ENCODE measurements at places on chromosomes 2 and 18. TPM values are rescaled to one million over a fixed set of nuclear protein-coding genes. Genes with fewer than 3 reads are reported as not detected.
A peak's percentile ranks its signal among the peaks of the same experiment; 100 is the strongest.

- H3K27ac ChIP-seq = no peak overlapping the region
- H3K4me1 ChIP-seq = peaks cover 11% of the 10 kb centered on the region
- peak; percentile 46 for DNase-seq
- H3K36me3 ChIP-seq = no peaks in the 10 kb centered on the region
Observed at GRCh38 chr2:217555081-217555876, 447.5 kb downstream of the TNS1 start.

DNA sequence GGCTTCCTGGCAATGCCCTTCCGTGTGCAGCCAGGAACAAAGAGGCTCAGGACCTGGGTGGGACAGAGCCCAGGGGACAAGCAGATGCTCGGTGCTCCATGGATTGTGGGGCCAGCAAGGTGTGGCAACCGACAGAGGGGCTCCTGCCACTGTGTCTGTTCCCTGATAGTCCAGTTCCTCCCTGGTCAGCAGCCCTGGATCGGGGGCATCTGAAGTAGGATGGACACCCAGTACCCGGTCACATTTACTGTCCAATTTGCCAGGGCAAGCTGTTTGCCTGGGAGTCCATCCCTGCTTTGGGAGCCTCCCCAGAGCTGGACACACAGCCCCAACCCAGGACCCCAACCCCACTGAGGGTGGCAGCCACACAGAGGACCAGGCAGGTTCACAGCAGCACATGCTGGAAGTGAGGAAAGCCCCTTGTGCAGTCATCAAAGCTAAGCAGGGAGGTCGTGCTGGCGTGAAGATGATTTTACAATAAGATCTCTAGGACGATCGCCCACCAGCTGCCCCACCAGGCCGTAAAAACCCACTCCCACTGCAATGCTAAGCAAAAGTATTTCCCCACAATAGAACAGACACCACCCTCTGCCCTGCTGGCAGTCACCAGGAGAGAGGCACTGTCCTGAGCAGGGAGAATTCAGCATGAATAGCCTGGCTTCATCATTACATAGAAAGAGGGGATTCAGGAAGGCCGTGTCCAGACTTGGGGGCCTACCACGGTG lies 141.7 kb downstream of the NDUFA10 start:
- H3K4me1 ChIP-seq = peaks cover 8% of the 10 kb centered on the region
- H3K36me3 ChIP-seq = no peaks in the 10 kb centered on the region
- H3K4me3 ChIP-seq = no peak overlapping the region
- DNase-seq = peak; percentile 4
- H3K27ac ChIP-seq = no peak overlapping the region

DNA sequence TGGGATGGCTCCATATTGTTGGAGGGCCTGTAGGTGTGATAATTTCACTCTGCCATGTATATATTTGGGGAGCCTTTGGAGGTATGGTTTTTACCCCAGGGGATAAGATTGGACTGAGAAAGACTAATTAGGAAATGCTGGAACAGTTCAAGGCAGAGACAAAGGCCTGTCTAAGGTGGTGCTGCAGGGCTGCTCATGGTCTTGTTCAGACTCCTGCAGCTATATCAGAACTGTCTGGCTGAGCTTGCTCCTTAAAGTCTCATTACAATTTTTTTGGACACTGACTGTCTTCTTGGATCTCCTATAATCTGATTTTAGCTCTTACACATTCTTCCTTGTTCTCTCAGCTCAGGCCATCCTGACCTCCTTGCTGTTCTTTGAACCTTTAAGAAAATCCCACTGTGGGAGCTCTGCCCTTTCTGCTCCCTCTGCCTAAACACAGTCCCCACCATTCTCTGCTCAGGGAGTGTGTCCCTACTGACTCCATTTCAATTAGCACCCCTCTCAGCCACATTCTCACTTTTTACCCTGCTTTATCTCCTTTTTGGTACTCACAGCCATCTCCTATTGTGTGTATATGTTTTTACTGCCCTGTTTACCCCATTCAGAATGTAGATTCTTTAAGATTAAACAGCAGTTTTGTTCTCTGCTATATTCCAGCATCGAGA lies 468.7 kb upstream of the FANCL start:
- H3K4me1 ChIP-seq = no peaks in the 10 kb centered on the region
- H3K27me3 ChIP-seq = no peaks in the 10 kb centered on the region
- H3K27ac ChIP-seq = no peak overlapping the region
- H3K36me3 ChIP-seq = no peaks in the 10 kb centered on the region

The CNRIP1 gene
- 5.8 TPM for total RNA-seq

The RAB27B gene
- total RNA-seq = 1.7 TPM

DNA sequence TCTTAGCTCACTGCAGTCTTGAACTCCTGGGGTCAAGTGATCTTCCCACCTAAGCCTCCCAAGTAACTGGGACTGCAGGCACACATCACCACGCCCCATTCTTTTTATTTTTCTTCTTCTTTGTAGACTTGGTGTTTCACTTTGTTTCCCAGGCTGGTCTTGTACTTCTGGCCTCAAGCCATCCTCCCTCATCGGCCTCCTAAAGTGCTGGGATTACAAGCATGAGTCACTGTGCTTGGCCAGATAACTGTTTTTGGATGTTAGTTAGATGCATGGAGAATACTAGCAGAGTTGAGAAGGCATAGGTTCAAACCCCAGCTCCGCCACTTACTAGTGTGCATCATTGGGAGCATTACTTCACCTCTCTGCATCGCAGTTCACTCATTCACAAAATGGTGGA lies 88.3 kb downstream of the TXNL1 start:
- H3K27me3 ChIP-seq = no peaks in the 10 kb centered on the region
- H3K4me3 ChIP-seq = no peak overlapping the region
- H3K4me1 ChIP-seq = no peaks in the 10 kb centered on the region

GRCh38 chr2:192500550-192501200 lies 305.9 kb upstream of the TMEFF2 start:
- H3K4me3 ChIP-seq = no peak overlapping the region
- H3K4me1 ChIP-seq = no peaks in the 10 kb centered on the region
- no peaks in the 10 kb centered on the region for H3K36me3 ChIP-seq

DNA sequence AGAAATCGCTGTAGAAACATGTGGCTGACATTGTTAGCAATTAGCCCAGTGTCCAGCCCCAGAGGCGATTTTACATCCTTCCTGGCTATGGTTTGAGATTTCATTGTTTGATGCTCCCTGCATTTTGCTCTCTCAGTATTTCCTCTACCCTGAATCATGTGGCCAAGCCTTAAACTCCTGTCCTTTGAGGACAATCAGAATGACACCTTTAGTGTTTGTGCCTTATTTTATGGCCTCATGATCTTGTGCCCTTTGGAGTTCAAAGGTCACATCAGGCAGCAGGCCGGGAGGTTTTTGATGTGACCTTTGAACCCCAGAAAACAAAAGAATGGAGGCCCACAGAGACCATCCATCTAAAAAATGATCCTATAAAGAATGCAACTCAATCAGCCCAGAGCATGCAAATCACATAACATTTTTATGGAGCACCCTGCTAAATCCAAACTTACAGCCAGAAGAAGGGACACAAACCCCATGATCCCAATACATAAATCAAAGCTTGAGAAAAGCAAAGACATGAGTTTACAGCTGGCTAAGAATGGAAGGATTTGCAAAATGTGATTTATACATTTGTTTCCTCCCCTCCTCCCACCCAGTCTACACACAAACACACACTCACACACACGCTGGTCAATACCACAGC lies 52.5 kb downstream of the FECH start:
- H3K4me3 ChIP-seq = no peak overlapping the region
- H3K27ac ChIP-seq = no peak overlapping the region
- DNase-seq = no peak
- H3K27me3 ChIP-seq = no peaks in the 10 kb centered on the region
- H3K36me3 ChIP-seq = no peaks in the 10 kb centered on the region

- no peak for DNase-seq
- H3K36me3 ChIP-seq = no peaks in the 10 kb centered on the region
- H3K4me1 ChIP-seq = peaks cover 2% of the 10 kb centered on the region
Observed at GRCh38 chr2:208245746-208246145, 9.1 kb downstream of the IDH1 start.

The CXCR1 gene
- total RNA-seq = 0.16 TPM

- H3K27me3 ChIP-seq = no peaks in the 10 kb centered on the region
- no peak for DNase-seq
- no peaks in the 10 kb centered on the region for H3K4me1 ChIP-seq
- H3K4me3 ChIP-seq = no peak overlapping the region
- no peaks in the 10 kb centered on the region for H3K36me3 ChIP-seq
Observed at GRCh38 chr2:33316328-33316727, 160.1 kb upstream of the RASGRP3 start.

GRCh38 chr2:75801234-75801982 lies 90.7 kb upstream of the GCFC2 start:
- H3K4me1 ChIP-seq = no peaks in the 10 kb centered on the region
- DNase-seq = no peak
- H3K27ac ChIP-seq = no peak overlapping the region
- H3K27me3 ChIP-seq = no peaks in the 10 kb centered on the region
- H3K4me3 ChIP-seq = no peak overlapping the region

The ARHGAP15 gene
- 2.2 TPM for total RNA-seq

GRCh38 chr2:61244694-61245093 lies 82.7 kb downstream of the C2orf74 start:
- no peak for DNase-seq
- no peaks in the 10 kb centered on the region for H3K36me3 ChIP-seq
- H3K27ac ChIP-seq = no peak overlapping the region
- no peaks in the 10 kb centered on the region for H3K27me3 ChIP-seq

GRCh38 chr2:201472411-201472810 lies 20.9 kb downstream of the STRADB start:
- H3K4me3 ChIP-seq = no peak overlapping the region
- no peaks in the 10 kb centered on the region for H3K4me1 ChIP-seq
- H3K27ac ChIP-seq = no peak overlapping the region
- H3K36me3 ChIP-seq = no peaks in the 10 kb centered on the region

Data from testis (tissue), 5 donors.